A673 (cell line): ENCODE measurements at places on chromosomes 7 and 10. TPM values are rescaled to one million over a fixed set of nuclear protein-coding genes. Genes with fewer than 3 reads are reported as not detected.
A peak's percentile ranks its signal among the peaks of the same experiment; 100 is the strongest.

GRCh38 chr10:81730891-81731290, 144.1 kb upstream of the NRG3 start:
- no peaks in the 10 kb centered on the region for H3K36me3 ChIP-seq
- no peaks in the 10 kb centered on the region for H3K4me1 ChIP-seq
- no peak for DNase-seq
- H3K4me3 ChIP-seq, result no peak overlapping the region
- no peaks in the 10 kb centered on the region for H3K27me3 ChIP-seq

DNA sequence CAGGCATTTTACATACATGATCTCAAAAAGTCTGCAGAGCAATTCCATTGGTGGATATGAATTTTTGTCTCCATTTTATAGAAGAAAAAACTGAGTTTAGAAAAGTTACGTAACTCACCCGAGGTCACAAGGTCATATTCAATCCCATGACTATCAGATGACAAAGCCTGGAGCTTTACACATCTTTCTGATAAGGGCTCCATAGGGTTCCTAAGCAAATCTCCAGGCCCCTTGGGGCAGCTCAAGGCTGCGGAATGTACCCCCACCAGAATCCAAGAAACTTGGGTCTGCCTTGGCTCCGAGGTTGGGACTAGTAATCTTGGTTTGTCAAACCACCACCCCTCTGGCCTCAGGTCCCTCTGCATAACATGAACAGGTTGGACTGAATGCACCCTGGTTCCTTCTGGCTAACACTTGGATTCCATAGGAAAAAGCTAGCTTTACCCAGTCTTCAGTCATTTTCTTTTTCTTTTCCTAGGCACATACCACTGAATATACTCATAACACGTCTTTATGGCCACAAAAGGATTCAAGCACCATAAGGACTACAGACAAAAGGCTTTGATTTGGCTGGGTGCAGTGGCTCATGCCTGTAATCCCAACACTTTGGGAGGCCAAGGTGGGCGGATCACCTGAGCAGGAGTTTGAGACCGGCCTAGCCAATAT, 55.5 kb downstream of the PIP4K2A start:
- H3K4me1 ChIP-seq, result peaks cover 31% of the 10 kb centered on the region
- peak overlapping the region; percentile 46 for H3K27ac ChIP-seq
- no peaks in the 10 kb centered on the region for H3K27me3 ChIP-seq
- no peaks in the 10 kb centered on the region for H3K36me3 ChIP-seq

DNA sequence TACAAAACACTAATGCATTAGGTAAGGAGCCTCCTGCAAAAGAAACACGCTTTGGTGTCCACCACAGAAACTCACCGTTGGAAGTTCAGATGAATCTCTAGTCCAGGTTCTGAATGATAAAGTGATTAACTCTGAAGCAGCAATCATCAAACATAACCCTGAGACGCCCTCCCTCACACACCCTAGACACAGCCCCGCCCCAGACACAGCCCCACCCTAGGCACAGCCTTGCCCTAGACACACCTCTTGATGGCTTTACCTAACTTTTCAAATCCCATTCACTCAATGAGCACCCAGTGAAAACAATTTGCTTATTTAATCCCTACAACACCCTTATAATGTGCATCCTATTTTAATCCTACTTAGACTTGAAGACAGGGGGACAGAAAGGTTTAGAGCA, 21.3 kb upstream of the TMEM254 start:
- DNase-seq, result no peak
- H3K36me3 ChIP-seq, result no peaks in the 10 kb centered on the region
- H3K4me1 ChIP-seq, result no peaks in the 10 kb centered on the region

DNA sequence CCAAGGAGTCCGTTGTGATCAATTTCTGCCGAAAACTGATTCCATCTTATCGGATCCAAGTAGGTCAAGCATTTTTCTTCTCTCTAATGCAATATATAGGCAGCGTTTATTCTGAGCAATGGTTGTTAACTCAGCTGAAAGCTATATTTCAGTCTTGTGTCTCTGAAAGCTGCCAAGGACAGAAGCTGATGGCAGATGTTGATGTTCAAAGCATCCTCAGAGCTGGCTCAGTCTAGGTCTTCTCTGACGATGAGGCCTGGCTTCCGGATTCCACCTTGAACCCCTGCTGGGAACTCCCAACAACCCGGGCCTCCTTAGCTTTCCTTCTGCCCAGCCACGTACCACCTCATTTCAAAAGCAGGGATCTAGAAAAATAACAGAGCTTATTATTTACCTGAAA, 863.6 kb downstream of the NRG3 start:
- no peaks in the 10 kb centered on the region for H3K36me3 ChIP-seq
- DNase-seq, result no peak
- no peaks in the 10 kb centered on the region for H3K27me3 ChIP-seq
- H3K4me3 ChIP-seq, result no peak overlapping the region
- no peak overlapping the region for H3K27ac ChIP-seq

DNA sequence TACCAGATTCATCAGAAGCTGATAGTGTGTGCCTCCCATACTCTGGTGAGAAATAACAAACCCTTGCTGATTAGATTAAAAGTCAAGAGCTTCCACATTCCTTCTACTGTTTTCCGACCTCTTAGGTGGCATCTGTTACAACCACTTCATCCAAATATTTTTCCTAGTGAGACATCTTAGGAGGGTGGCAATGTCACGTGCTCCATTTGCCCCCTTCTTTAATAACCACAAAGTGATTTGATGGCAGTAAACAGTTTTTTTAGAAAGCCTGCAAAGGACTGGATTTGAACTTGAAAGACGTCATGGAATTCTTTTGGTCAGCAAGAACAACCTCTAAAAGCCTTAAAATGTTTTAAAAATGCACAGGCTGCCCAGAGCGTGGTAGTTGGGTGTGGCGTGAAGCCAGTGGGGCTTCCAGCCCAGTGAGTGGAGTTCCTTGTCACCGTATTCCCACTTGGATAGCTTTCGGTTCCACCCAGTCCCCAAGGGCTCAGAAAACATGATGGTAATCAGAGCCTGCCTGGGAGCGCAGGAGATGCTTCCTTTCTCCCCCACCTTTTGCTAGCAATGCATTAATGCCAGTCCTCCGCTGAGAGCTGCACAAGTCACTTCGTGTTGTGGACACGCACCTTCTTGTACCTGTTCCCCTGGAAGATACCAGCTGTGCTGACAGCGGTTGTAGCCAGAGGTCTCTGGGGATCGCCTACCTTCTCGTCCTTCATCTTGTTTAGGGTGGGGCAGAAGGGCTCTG, 256.4 kb downstream of the KIAA1217 start:
- no peak for DNase-seq
- H3K4me1 ChIP-seq, result peaks cover 64% of the 10 kb centered on the region
- H3K27ac ChIP-seq, result peak overlapping the region; percentile 88

- H3K27me3 ChIP-seq, result no peaks in the 10 kb centered on the region
- H3K4me1 ChIP-seq, result no peaks in the 10 kb centered on the region
- peak; percentile 50 for DNase-seq
- H3K36me3 ChIP-seq, result no peaks in the 10 kb centered on the region
- no peak overlapping the region for H3K27ac ChIP-seq
Observed at GRCh38 chr7:64887756-64888508, 15.1 kb upstream of the ZNF273 start.

Gene PKD2L1
- total RNA-seq, result not detected in 2 replicates
